Muscle of arm (tissue), 14 donors: ENCODE measurements at places on chromosomes 12 and 14. TPM values are rescaled to one million over a fixed set of nuclear protein-coding genes. Genes with fewer than 3 reads are reported as not detected.

DNA sequence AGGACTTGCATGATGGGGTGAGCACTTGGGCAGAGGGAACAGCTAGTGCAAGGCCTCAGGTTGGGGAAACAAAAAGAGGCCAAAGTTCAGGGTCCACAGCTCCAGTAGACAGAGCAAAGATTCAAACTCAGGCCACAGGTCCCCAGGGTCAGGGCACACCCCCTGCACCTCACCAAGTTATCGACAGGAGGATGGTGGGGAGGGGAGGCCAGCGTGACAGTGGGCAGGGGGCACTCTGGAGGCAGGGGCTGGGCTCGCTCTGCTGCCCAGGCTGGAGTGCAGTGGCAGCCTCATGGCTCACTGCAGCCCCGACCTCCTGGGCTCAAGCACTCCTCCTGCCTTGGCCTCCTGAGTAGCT lies 32.4 kb upstream of the ULK1 start:
- no peak for DNase-seq

DNA sequence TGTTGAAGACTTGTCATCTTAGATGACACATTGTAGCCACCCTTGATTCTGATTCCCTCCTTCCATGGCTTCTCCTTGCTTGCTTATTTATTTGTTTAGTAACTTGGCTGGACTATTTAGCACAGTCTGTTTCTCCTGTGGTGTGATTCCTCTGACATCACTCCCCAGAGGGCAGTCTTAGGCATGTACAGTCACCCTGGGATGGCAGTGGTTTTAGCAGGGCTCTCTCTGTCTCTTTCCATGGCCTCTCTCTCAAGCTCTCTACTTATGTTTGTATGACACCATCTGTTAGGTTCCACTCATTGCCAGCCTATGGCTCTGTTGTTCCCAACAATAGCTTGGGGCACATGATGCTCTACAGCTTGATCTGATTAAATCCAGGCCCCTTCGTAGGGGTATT lies 158.3 kb downstream of the ADGRD1 start:
- DNase-seq, result no peak

DNA sequence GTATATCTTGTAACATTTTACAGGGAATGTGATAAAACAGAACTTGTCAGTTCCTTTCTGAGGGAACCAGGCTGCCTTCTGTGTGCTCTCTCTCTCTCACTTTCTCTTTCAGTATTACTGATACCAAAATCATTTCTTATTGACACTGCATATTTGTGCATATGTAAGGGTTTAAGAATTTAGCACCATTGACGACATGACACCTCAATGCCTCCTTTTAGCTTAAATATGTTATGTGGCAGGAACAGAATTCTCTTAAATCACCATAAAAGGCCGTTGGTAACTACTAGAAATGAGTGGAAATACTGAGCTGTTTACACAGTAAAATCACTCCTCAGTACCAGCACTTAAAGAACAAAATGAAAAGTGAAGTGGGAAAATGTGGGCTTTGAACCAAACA lies 457.7 kb upstream of the SYT1 start:
- DNase-seq, result no peak

- DNase-seq, result no peak
Observed at GRCh38 chr12:55703288-55703687, 4.4 kb downstream of the ITGA7 start.

- no peak for DNase-seq
Observed at GRCh38 chr12:121388421-121388981, 11.4 kb upstream of the RNF34 start.

DNA sequence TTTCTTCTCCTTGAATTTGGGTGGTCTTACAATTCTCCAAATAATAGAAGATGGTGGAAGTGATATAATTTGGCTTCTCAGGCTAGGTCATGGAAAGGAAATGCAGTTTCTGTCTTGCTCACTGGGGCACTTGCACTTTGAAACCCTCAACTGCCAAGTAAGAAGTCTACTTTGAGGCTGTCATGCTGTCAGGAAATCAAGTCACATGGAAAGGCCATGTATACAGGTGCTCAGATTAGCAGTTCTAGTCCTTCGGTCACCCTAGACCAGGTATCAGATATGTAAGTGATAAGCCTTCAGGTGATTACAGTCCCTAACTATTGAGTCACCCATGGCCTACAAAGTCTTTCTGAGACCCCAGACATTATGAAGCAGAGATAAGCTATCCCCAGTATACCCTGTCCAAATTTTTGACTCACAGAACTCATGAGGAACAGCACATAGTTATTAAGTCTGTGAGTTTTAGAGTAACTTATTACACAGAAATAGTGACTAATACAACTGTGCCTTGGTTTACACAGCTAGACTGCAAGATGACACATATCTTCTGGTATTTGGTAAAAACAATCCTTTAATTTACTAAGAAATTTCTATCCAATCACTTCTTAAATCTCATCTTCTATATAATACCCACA lies 26.3 kb upstream of the BBS10 start:
- DNase-seq, result no peak

GRCh38 chr12:40889329-40889728 lies 197.1 kb downstream of the CNTN1 start:
- DNase-seq, result no peak

DNA sequence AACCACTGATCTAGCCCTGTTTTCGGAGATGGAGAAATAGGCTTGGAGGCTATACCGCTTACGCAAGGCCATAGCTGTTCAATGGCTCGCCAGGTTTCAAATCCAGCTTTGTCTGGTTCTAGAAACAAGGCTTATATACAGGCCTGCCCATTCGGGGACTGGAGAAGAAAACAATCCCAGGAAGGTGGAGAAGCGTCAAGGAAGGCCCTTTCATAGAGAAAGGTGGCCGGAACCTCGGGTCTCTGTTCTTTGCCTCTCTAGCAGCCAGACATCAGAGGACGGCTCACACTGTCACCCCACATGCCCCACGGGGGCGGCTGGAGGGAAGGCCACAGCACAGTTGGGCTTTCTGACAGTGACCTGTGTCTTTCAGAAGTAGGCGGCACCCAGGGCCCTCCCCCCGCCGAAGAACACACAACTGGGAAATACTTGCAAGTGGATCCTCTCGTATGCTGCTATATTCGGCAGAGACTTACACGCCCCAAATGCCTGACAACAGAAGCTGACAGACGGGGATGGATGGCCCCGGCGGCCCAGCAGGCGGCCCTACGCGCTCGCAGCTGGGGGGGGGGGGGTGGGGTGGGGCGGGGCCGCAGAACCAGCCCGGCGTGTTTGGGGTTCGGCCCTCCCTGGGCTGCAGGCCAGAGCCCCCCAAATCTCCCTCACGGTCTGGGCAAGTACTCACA lies 4.5 kb upstream of the SETD1B start:
- DNase-seq, result no peak

DNA sequence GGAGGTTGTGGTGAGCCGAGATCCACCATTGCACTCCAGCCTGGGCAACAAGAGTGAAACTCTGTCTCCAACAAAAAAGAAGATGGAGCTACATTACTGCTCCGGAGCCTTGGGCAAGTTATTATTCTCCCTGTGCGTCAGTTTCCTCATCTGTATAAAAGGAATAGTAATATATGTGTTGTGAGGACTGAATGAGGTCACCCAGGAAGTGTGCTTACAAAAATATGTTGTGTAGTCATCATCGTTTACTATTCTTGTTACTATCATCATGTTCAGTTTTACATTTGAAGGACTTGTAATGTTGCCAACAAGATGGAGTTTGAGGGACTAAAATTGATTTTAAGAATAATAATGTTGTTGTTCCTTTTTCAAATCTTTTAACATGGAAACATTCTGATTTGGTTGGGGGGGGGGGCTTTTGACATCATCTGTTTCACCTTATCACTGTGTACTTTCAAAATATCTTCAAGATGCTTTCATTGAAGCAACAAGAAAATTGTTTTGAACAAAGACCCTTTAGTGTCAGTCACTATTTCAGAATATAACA lies 156.8 kb downstream of the PDE3A start:
- DNase-seq, result no peak

DNA sequence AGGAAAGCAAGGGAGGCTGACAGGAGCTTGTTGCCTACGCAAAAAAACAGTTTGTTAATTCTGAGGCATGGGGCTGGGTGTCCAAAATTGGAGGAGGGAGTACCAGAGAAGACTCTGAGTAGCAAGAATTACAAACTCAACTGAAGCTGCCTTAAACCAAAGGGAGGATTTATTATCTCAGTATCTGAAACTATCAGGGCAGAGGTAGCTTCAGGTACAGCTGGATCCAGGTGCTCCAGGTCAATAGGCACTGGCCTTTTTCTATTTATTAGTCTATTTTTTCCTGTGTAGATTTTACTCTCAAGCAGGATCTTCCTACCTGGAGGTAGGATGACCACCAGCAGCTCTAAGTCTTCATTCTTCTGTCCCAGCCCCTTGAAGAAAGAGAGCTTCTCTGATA lies 135.3 kb upstream of the NCOR2 start:
- DNase-seq, result no peak

The GPD1 gene
- polyA plus RNA-seq, result 44.7 TPM

The KRT82 gene
- polyA plus RNA-seq, result not detected

The MIP gene
- 0.19 TPM for polyA plus RNA-seq

The ABCD2 gene
- 0.19 TPM for polyA plus RNA-seq

The SYNDIG1L gene
- not detected for polyA plus RNA-seq

The VCPKMT gene
- polyA plus RNA-seq, result 14.4 TPM

The ABCC9 gene
- 31.4 TPM for polyA plus RNA-seq
